ENCODE measurements at places on chromosomes 12 and 14.

DNA sequence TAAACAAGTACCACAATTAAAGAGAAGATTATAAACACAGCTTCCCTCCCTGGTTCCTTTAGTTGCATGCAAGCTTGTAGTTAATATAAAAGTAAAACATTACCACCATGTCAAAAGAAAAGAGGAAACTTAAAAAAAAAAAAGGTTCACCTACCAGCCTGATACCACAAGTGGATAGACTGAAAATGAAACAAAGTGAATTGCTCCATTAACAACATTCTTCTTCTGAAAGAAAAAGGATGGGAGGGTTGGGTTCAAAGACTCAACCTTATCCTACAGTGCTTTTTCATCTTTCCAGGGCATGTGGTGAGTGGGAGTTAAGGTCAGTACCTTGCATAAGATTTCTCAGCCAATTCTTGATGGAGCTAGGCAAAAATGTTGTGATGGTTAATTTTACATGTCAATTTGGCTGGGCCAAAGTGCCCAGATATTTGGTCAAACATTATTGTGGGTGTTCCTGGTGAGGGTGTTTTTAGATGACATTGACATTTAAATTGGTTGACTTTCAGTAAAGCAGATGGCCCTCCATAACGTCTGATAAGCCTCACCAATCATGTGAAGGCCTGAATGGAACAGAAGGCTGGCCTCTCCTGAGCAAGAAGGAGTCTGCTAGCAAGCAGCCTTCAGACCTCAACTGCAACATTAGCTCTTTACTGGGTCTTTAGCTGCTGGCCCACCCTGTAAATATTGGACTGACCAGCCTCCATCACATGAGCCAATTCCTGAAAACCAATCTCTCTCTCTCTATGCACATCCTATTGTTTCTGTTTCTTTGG, 28.8 kb downstream of the VCPKMT start:
- no peak for DNase-seq

- DNase-seq, result no peak
These were observed 14.9 kb upstream of the FKBP11 start for GRCh38 chr12:48940181-48940580.

DNA sequence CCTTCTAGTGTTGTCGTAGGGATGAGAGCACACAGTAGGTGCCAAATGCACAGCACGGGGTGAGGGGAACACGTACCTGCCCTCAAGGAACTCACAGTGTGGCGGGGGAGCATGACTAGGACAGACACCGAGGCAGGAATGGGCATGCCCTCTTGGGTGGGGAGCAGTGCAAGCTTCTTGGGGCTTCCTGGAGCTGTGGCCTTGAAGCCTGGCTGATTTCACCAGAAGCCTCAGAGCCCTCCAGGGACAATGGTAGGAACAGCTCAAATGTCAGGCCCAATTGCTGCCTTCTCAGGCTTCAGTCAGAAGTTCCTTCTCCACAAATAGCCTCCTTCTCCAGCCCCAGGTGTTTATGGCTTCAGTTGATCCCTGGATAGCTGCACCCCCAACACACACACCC, 43.4 kb downstream of the TEAD4 start:
- DNase-seq, result no peak

GRCh38 chr12:65911321-65911720, 87.0 kb downstream of the HMGA2 start:
- no peak for DNase-seq

GRCh38 chr12:101957252-101957959, 80.0 kb downstream of the DRAM1 start:
- no peak for DNase-seq

GRCh38 chr12:48053883-48054282, 49.6 kb upstream of the COL2A1 start:
- no peak for DNase-seq

GRCh38 chr12:45298721-45299692, 83.1 kb downstream of the ANO6 start:
- DNase-seq, result no peak

DNA sequence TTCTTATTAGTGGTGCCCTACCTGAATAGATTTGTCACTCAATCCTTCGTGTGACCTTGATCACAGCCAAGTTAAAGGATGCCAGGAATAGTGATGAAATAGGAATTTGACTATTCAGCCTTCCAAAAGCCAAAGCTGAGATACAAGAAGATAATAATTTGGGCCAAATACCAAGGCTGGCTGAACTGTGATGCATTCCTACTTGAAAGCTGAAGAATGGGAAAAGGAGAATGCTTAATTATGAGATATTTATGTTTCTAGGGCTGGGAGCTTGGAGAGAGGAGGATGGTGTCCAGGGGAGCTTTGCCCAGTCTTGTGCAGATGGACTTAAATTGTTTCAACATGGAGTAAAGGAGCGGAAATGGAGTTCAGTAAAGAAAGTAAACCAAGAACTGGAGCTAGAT, 5.2 kb downstream of the RNASE7 start:
- DNase-seq, result no peak

DNA sequence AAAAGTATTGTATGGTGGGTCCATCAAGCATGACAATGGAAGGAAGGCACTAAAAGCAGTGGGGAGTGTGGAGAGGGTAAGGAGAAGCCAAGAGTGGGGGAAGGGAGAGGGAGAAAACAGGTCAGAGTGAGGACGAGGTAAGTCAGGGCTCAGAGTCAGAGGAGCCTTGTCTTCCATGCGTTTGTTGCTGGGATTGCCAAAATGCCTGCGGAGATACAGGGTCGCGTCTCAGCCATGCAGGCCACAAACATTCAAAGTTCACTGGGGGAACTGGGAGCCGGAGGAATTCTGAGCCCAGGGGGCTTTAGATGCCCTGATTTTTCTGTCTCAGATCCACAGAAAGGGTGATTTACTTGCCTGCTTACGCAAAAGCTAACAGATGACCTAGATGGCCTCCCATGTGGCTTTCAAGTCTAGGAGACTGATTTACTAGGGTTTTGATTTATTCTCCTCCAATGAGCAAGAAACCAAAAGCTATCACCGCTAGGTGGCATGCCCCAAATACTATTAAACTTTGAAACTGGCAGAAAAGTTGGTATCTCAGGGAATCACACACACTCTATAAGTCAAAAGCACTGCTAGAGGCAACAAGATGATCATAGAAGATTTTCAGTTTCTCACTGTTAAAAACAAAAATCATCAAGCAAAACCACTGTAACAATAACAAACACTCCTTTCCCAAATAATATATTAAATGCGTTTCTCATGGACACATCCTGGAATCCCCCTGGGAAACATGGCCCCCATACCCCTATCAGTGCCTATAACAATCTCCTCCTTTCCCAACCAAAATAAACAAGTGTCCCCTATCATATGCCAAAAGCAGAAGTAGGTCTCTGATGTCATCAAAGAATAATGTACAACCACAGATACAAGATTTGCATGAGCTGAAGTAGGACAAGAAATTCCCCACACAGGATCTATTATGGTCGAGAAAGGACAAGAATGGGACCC, 26.6 kb upstream of the MDM1 start:
- peak; percentile 40 for DNase-seq

GRCh38 chr14:71960494-71961353, 28.5 kb downstream of the RGS6 start:
- DNase-seq, result no peak

GRCh38 chr12:93466625-93467350, 526 bp upstream of the MRPL42 start:
- DNase-seq, result no peak

DNA sequence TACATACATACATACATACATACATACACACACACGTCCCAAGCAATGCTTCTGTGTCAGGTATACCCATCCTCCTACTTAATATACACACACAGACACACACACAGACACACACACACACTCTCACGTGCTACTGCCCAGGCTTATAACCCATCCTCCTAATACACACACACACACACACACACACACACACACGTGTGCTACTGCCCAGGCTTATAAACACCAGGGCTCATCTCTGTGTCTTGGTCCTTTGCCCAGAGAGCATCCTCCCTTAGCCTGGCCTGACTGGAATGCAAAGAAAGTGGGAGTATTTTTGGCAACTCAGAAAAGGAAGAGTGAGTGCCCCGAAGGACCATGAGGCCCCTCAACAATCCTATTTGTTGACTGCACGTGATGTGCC, 129.0 kb downstream of the RBM19 start:
- DNase-seq, result no peak

DNA sequence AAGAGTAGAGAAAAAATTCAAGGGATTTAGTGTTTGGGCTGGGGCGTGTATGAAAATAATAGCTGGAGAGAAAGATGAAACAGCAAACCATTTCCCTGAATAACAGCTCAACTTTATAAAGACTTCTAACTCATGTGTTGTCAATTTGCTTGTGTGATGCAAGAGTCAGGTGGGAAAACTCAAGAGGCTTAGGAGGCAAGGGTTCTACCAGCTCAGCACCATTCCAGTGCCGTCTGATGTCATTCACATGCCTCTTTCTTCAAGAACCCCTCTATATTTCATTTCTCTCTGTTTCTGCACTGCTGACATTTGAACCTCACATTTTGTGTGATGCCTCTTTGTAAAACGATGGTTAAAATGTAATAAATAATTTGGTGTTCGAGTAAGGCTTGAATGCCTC, 192.2 kb downstream of the PRKD1 start:
- DNase-seq, result no peak

DNA sequence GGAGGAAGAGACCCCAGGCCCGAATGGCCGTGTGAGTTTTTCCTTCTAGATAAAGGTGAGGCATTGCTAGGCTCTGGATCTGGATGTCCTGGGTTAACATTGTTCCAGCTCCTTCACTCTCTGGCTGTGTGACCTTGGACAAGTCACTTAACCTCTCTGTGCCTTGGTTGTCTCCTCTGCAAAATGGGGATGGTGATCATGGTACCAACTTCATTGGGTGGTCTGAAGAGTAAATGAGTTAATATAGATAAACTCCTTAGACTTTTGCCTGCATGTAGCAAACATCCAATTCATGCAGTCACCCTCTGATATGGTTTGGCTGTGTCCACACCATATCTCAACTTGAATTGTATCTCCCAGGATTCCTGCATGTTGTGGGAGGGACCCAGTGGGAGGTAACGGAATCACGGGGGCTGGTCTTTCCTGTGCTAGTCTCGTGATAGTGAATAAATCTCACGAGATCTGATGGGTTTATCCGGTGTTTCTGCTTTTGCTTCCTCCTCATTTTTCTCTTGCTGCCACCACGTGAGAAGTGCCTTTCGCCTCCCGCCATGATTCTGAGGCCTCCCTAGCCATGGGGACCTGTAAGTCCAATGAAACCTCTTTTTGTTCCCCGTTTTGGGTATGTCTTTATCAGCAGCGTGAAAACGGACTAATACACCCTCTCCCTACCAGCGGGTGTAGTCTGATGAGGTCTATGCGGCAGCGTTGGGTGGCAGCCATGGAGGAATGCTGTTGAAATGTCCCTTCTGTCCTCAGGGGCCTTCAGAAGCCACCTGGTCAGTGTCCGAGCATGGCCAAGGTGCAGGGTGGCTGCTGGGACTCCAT, 256.1 kb downstream of the GLT1D1 start:
- DNase-seq, result no peak

DNA sequence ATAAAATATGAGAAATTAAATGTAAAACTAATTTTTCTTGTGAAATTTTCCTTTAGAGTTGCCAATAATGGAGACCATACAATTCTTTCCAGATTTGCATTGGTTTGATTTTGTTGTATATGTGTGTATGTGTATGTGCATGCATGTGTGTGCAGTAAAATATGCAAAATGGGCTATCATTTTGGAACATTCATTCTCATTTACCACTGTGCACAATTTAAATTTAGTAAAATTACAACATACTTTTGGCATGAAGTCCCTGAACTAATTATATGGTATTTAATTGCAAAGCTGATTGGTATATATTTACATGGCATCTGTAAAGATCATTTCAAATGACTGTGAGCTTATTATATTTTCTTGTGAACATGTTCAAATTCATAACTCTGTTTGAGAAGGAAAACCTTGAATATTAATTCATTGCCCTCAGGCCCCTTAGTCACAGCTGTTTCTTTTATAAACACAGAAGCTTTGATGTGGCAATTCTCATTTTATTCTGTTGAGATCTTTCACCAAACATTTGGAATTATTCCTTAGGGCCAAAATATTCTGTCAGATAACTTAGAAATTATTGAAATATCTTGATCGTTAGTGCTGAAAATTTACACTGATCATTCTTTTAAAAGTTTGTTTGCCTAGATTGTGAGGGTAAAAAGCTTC, 17.6 kb downstream of the KERA start:
- DNase-seq, result no peak

DNA sequence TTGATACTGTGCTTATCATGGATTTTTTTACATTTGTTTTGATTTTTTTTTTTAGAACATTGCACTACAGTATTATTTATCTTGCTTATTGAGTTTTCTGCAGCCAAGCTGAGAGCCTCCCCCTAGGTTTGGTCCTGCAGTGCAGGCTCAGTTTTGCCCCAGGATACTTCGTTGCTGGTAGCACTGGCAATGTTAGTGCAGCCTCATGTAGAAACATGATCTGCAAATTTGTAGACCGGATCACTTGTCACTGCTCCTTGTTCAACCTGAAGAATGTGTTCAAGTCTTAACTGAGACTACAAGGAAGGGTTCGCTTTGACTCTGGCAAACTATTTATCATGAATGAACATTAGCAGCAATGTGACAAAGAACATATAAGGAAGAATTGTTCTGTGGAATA, 377.2 kb upstream of the PDE3A start:
- no peak for DNase-seq

DNA sequence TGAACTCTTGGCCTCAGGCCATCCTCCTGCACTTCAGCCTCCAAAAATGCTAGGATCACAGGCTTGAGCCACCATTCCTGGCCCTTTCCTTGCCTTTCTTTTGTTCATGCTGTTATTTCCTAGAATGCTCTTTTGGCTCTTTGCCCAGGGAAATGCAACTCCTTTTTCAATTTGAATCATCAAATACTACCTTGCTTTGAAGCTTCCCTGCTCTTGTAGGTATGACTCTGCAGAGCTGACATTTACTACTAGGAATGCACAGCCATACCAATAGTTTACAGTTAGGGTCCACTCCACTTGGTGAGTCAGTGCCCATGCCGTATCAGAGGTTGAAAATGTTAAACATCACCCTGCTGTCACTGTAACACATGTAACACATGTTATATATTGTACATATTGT, 107.0 kb upstream of the CRY1 start:
- DNase-seq, result no peak

DNA sequence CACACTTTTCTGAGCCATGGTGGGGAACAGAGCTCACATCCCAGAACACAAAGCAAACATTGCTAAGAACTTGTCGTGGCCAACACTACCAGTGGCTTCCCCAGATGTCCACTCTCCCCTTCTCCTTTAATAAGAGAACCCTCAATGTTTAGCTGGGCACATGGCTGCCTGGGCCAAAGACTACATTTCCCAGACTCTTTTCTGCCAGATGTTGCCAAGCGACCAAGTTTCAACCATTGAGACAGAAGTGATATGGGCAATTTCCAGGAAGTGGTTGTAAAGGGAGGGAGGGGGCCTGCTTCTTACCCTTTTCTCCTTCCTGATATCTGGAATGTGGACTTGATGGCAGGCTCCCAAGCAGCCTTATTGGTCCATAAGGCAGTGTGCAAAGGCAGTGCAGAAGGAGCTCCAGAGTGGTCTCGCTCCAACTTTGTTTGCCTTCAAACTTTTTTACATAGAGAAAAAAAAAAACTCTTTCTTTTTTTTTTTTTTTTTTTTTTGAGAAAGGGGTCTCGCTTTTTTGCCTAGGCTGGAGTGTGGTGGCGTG, 24.9 kb upstream of the JDP2 start:
- DNase-seq, result no peak
